ENCODE measurements at places on chromosomes 7 and 10.

DNA sequence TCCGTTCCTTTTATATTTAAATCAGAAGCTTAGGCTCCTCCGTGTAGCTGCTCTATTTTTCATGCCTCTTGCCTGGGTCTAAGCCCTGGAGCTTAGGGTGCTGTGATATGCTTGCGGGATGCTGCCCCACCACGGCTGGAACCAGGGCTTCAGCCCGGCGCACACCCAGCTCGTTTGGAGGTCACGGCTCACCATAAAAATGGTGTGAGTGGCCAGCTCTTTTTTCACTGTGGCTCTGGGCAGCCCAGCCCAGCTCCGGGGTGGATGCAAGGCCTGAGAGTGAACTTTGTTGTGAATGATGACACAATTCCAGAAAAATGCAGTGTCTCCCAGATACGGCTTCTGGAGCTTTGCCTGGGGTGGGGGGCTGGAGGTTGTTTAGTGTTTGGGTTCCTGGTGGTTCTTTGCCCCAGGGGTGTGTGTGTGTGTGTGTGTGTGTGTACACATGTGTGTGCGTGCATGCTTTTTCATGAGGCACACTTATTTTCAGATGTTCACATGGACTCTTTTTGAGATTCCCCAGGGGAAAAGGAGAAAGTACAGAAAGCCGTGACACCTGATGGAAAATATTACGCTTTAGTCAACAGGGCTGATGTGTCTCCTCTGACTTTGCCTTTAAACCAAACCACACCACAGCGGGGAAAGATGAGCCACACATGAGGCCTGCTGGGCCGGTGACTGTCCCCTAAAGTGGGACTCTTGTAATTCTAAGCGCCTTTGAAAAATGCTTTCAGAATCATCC, 46.2 kb downstream of the GRK5 start:
- DNase-seq: no peak

DNA sequence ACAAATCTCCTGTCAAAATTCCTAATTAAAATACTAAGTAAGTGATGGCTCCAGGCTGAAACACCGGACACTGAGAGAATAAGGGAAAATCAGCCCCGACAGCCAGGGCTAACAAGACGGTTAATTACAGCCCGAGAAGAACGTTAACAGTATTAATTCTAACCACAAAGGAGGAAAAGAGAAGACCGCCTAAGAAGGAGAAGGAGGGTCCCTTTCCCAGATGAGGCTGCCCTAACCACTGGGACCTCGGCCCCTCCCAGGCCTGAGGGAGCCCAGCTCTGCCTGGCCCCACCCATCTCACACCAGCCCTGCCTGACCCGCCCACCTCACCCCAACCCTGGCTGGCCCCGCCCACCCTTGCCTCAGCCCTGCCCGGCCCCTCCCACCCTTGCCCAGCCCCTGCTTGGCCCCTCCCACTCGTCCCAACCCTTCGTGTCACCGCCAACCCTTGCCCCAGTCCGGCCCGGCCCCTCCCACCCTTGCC, 51.3 kb downstream of the PWWP2B start:
- no peak for DNase-seq

DNA sequence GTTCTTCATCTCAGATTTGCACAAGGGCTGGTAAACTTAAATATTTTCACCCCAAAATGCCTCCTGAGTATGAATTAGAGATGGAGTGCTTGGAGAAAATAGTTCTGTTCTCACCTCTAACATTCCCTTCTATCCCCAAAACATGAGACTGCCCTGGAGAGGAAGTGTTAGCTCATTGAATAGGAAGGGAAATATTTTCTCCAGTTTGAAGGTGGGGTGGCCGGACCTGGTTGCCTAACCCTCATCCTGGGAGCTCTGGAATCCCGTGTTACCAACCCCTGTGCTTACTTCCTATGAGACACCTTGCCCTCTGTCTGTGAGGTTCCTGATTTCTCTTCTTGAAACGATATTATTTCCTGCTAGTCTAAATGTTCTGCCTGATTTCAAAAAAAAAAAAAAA, 779 bp downstream of the IFIT2 start:
- DNase-seq: no peak

DNA sequence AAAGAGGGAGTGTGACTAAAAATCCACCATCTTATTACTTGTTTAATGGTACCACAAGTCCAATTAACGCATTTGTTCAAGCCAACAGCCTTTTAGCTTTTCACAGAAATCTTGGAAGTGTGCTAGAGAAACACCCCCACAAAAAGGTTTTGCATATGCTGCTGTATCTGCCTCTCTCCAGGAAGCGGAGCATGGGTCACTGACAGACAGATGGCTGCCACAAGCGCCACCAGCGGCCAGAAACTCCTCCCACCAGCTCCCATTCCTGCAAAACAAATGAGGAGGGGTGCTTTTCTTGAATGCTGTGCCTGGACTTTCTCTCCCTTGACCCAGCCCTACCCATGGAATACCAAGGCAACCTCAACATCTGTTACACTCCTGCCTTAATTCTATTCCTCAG, 176.3 kb upstream of the LRGUK start:
- no peak for DNase-seq

- no peak for DNase-seq
Measured at GRCh38 chr7:156988343-156989185, 21.9 kb downstream of the MNX1 start.

DNA sequence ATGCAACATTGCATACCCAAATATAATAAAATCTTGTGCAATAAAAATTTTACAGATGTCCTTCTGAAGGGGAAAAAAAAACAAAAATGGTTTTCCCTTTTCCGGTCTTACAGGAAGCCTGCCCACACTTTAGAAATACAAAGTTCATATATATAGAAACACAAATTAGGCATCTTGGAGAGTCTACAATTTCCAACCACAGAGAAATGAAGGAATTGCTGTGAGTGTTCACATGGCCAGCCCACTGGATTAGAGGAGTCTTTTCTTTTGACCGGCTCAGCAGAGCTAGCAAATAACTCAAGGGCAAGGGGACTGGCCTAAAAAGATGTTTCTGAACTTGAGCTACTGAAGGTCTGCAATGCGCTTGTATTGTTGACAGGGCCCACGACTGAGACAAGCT, 92.4 kb downstream of the GLI3 start:
- no peak for DNase-seq

GRCh38 chr7:45157286-45157652, 322 bp upstream of the RAMP3 start:
- DNase-seq: no peak

- DNase-seq: no peak
Measured at GRCh38 chr7:95421000-95421846, 13.6 kb downstream of the PON2 start.

DNA sequence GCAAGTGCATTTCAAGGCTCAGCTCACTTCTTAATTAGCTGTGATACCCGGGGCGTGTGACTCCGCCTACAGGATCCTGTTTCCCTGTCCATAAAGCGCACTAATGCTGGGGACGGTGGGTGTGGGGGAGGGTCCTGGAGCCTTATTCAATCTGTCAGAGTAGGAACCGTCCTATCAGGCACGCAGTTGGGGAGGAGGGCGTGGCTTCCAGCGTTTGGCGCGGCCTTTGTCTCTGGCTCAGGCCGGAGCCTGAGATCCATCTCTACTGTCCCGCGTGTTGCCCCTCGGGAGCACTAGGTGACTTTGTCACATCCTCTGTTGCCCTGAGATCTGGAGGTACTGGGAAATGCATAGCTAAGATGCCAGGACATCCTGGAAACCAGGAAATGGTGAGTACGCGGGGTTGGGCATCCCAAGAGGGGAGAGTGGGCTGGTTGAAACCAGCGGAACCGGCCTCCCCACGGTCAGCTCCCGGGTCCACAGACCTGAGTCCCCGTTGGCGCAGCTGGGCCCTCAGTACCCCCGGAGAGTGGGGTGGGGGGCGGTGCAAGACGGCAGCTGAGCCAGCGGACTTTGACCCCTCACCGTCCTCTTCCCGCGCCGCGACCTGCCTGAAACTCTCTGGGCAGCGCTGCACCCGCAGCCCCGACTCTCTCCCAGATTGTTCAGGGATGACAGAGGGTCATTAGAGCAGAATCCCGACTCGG, 104.4 kb upstream of the ZNF92 start:
- no peak for DNase-seq

GRCh38 chr10:78438907-78439809, 405.5 kb downstream of the RPS24 start:
- no peak for DNase-seq

DNA sequence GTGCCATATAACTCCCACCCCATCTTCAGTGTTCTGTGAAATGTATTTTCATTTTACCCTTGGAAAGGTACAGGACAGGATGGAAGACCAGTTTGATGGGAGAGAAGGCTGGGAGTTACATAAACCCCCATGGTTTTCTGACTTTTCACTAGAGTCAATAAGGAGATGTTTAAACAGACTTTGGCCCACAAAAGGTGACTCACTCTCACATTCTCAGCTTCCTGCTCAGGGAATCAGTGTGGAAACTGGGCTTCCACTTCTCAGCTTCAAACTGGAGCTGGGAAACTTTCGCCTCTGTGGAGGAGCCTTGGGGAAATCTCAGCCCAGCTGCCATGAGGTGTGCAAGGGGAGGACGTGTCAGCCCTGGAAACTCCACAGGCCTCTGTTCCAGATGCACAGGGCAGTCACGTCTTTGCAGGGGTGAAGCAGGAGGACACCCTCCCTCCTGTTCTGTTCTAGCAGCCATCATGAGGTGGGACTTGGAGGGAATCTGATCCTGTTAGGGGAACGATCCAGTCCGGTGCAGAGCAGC, 560.5 kb upstream of the GALNT17 start:
- no peak for DNase-seq

DNA sequence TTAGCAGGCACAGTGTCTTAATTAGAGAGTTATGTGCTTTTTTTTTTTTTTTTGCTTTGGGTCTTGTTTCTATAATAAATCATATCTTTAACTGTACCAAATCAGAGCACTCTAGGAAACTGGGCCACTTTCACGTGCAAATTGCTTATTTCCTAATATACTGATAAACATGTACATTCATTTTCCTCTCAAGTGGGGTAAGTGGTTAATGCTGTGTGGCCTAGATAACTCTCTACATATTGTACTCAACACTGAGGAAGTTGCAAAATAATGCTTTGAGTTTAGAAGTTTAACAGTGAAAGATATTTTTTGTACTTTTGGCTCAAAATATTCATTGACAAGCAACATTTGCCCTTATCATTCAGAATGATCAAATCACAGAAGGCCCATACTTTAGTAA, 115.9 kb upstream of the IFRD1 start:
- DNase-seq: no peak

All from activated T-helper 1 cell treated with anti-CD3 and anti-CD28 coated beads, Interleukin-2, amount 50 U/mL, for 16 hours (primary cell).